ENCODE measurements at places on chromosomes 6 and 20. TPM values are rescaled to one million over a fixed set of nuclear protein-coding genes. Genes with fewer than 3 reads are reported as not detected.

FOXF2 gene
- polyA plus RNA-seq = 0.24 TPM

ZSCAN31 gene
- polyA plus RNA-seq = 8.7 TPM

DNA sequence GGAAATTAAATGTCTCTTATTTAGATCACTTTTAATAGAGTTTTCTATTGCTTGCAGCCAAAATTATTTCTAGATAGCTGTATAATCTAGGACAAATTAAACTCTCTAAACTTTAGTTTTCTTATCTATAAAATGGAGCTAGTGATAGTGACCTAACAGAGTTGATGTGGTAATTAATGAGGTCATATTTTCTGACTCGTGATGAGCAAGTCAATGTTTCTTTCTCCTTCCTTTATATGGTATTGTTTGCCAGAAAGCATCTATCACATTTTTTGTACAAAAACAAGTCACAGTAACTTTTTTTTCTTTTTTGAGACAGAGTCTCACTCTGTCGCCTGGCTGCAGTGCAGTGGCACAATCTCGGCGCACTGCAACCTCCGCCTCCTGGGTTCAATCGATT lies 267.7 kb downstream of the FARS2 start:
- no peak for DNase-seq

DNA sequence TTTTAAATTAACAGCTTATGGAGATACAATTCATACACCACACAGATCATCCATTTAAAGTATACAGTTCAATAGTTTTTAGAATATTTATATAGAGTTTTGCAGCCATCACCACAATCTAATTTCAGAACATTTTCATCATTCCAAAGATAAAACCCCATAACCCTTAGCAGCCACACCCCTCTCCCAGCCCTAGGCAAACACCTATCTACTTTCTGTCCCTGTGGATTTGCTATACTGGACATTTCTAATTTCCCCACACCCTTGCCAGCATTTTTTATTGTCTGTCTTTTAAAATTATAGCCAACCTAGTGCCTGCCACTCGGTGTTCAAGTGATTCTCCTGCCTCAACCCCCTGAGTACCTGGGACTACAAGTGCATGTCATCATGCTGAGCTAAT lies 23.0 kb upstream of the AKAP7 start:
- no peak for DNase-seq

GRCh38 chr20:48684501-48685041 lies 143.2 kb downstream of the PREX1 start:
- no peak for DNase-seq

- DNase-seq = peak; percentile 49
Observed at GRCh38 chr20:36574366-36575135, 1.2 kb downstream of the TGIF2 start.

- no peak for DNase-seq
Observed at GRCh38 chr6:110662490-110663211, 152.6 kb downstream of the CDK19 start.

IMPG1 gene
- polyA plus RNA-seq = 4.8 TPM

- DNase-seq = no peak
Observed at GRCh38 chr6:63637865-63638445, 2.4 kb downstream of the PHF3 start.

- DNase-seq = no peak
Observed at GRCh38 chr6:134480593-134480992, 162.7 kb upstream of the SGK1 start.

- no peak for DNase-seq
Observed at GRCh38 chr6:41200901-41201763, at the start of gene TREML2. TSS of gene TREML2 (minus strand) at chr6:41201149. CDS start at chr6:41201008, 141 bp downstream.

TRERF1 gene
- polyA plus RNA-seq = 16.4 TPM

- DNase-seq = no peak
Observed at GRCh38 chr6:36938536-36938935, 16.0 kb upstream of the PI16 start.

DNA sequence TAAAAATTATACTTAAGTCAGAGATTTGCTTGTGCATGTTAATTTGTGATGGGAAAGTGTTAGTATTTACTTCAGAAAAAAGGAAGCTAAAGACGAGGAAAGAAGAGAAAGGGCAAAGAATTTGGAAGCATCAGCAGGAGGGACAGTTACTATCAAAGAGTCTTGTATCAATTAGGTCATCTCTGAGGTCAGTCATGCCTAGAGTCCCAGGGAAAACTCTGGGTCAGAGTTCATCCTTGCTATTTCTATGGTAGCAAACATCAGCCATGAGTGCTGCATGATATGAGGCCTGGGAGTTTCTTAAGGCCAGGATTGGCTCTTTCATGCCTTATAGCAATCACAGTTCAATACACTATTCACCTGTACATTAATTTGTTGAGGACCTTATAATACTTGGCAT lies 292.9 kb downstream of the FARS2 start:
- no peak for DNase-seq

DOK5 gene
- 10.8 TPM for polyA plus RNA-seq

DNA sequence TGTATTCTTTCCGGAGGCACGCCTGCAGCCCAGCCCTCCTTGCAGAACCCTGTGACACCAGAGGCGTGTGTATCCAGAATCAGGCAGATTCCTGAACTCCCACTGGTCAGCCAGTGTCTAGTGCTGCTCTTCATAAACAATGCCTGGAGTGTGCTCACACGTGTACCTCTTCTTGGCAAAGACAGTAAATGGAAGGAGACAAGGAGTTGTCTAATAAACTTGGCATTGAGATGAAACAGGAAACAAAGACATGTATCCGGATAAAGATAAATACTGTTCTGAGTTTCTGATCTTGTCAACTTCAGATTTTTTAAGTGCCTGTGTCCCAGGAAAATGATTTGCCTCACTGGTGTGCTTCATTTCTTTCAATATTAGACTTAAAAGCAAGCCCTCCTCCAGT lies 1.7 kb downstream of the RPS6KA2 start:
- DNase-seq = no peak

DNA sequence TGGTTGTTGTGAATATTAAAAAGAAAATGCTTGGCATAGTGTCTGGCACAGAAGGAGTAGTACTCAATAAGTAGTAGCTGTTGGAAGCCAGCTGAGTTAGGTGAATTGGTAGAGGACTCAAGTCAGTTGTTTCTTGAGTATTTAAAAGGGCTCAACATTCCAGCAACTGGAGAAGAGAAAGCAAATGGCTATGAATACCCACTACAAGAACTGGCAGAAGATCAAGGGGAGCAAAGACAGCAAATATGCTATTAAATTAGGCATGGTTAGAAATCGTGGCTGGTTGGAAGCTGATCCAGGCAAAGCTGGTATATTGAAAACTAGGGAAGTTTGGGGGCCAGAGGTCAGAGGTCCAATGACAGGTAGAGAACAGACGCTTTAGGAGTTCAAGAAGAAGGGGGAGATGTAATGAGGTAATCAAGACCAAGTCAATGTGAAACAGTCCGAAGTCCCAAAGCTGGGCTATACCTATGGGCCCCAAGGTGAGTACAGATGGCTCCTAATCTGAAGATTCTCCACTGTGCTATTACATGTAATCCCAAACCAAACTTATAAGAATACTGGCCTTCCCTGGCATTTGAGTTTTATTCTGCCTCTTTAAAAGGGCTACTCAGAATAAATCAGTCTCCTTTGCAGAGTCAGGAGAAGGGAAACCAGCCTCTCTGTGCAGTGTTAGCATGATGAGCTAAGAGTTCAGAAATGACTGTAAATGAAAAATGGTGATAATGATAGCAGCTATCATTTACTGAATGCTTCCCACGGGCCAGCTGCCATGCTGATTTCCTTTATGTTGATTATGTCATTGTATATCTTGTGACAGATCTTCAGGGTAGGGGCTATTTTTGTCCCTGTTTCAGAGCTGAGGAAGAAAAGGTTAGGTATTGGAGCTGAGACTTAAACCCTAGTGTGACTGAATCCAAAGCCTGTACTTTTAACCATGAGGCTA lies 122.3 kb downstream of the ANKS1A start:
- no peak for DNase-seq
